Mucosa of gallbladder (tissue), 1 donor: ENCODE measurements at places on chromosomes 4 and X. TPM values are rescaled to one million over a fixed set of nuclear protein-coding genes. Genes with fewer than 3 reads are reported as not detected.

TCP11X2 gene
- total RNA-seq, result 0.17 TPM

CPLX1 gene
- 3.3 TPM for total RNA-seq

TSC22D3 gene
- 218 TPM for total RNA-seq

TCEAL5 gene
- total RNA-seq, result 0.17 TPM

OCRL gene
- total RNA-seq, result 30.3 TPM

PDE6B gene
- 8.6 TPM for total RNA-seq

CLCN4 gene
- 8.0 TPM for total RNA-seq

PSAPL1 gene
- not detected for total RNA-seq

VEGFC gene
- 14.4 TPM for total RNA-seq

TIMM17B gene
- total RNA-seq, result 55.3 TPM

CCDC160 gene
- 2.3 TPM for total RNA-seq

RRH gene
- total RNA-seq, result 0.23 TPM

DNA sequence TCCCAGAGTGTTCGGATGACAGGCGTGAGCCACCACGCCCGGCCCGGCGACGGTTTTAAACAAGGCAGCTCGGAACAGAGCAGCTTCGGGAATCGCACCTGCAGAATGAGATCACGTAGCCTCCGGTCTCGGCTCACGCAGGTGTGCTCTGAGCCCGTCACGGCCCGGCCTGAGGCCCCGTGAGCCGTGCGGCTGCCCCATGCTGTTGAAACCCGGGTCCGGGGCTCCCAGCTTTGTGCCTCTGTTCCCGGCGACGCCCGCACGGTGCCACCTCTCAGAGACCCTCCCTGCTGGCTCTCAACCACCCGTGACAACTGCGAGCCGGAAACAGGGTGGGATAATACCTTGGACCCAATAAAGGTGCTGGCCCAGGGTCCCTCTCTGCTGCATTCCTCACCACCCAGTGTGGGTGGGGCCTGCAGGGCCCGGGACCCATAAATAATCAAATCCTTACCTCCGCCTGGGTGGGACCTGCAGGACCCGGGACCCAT, 13.4 kb upstream of the PLCXD1 start:
- DNase-seq, result no peak

DNA sequence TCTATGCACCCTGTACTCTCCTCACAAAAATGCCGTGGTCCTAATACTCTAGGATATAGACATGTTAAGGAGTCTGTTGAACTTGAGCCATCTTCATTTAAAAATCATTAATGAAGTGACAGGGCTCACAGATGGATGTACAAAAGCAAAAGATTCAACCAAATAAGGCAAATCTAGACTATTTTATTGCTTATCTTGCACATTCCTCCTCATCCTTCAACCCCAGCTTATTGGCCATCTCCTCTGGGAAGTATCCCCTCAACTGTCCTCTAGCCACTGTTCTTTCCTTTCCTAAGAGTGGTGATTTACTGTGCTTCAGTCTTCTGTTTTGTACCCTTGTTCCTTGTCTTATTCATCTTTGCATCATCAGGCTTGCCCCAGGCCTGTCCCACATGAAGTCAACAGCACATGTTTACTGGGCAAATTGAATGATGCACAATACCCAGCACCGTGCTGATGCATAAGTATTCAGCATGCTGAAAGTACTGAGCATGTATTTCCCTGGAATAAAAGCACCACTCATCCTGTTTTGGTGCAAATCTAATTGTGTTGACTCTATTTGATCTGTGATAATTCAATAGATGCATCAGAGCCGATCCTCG, 287.3 kb upstream of the CLNK start:
- no peak for DNase-seq

GRCh38 chrX:6374556-6374955, 145.9 kb upstream of the NLGN4X start:
- DNase-seq, result no peak

- DNase-seq, result no peak
Observed at GRCh38 chr4:145299380-145300076, 119.1 kb upstream of the OTUD4 start.

- DNase-seq, result no peak
Observed at GRCh38 chrX:7219153-7219705, 71.3 kb upstream of the PUDP start.

DNA sequence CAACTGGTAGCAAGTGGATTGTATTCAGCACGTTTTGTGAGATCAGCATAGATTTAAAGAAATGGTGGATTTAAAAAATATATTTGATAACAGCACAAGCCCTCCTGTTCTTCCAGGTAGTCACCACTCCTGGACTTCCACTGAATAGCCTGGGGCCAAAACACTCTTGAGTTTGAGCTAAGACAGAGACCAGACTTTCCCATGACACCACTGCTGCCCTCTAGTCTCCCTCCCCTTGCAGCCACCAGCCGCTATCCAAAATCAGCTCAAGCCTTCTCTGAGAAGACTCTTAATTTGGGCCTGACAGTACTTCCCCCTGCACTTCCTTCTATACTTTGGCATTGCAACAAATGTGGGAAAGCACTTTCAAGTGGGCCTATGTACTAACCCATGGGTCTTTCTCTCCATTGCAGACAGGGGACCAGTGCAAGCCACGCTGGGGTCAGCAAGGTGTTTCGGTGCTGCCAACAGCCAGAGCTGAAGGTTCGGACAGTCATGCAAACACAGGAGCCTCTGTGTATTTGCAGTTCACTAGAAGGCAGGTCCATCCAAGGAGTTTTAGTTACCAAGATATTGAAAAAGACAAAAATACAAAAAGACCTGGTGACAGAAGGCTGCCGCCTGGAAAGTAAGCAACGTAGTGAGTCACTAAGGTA, 40.5 kb upstream of the KLHL13 start:
- DNase-seq, result no peak

GRCh38 chrX:42098900-42099299, 175.5 kb upstream of the CASK start:
- no peak for DNase-seq

DNA sequence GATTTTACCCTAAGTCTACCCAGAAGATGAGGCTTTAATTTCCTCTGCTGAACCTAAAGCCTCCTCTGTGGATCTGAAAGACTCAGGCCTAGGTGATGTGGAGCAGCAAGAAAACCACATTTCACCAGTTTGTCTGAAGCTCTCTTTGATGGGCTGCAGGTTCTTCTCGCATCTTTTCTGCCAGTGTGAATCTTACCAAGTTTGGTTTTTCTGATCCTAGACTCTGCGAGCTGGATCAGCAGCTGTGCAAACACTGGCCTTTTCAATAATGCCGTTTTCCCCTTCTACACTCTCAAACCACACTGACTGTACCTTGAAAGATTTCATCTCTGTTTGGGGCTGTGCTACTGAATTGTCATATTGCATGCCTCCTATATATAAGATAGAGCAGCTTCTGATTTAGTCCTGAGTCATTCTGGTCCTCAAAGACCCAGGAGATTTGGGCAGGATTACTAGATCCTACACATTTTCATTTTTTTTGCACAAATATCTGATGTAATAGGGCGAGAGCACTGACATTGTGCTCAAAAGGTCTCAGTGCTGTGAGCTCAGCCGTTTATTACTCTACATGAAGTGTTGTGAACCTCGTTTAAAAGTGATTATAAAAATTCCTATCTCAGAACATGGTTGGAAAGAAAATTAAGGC, 133.6 kb upstream of the FAM9C start:
- no peak for DNase-seq

DNA sequence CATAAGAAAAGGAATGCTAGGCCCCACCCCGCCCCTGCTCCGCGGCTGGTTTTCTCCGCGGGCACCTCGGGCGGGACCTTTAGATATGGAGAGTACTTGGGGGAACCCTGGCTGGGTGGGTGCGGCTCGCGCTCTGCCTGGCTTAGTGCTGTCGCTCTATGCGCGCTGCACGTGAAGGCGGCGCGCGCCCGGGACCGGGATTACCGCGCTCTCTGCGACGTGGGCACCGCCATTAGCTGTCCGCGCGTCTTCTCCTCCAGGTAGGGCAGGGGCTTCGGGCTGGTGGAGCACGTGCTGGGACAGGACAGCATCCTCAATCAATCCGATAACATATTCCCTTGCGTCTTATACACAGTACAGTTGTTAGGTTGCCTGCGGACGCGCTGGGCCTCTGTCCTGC, 56.0 kb downstream of the MAGEB10 start:
- no peak for DNase-seq

DNA sequence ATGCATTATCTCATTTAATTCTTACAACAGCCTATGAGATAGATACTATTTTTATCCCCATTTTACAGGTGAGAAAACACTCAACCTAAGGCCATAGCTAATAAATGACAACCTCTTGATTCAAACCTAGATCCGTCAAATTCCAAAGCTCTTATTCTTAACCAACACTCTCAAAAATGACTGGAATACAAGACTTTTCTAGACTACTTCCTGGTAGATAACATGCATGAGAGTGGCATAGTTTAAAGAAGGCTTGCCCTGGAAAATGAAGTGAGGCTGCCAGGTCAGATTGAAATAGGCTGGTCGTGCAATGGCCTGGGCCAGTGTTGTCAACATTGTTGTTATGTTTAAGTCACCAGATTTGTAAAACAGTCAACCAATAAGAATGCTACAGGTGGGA, 86.6 kb downstream of the DNAAF6 start:
- DNase-seq, result no peak

- no peak for DNase-seq
Observed at GRCh38 chr4:67130411-67130810, 414.9 kb downstream of the CENPC start.

- DNase-seq, result peak; percentile 34
Observed at GRCh38 chrX:154735695-154736393, 15.0 kb downstream of the GAB3 start.

GRCh38 chr4:74364256-74364651, 691 bp upstream of the EREG start:
- DNase-seq, result no peak

GRCh38 chrX:48677516-48677915, 6.1 kb upstream of the WAS start:
- no peak for DNase-seq

DNA sequence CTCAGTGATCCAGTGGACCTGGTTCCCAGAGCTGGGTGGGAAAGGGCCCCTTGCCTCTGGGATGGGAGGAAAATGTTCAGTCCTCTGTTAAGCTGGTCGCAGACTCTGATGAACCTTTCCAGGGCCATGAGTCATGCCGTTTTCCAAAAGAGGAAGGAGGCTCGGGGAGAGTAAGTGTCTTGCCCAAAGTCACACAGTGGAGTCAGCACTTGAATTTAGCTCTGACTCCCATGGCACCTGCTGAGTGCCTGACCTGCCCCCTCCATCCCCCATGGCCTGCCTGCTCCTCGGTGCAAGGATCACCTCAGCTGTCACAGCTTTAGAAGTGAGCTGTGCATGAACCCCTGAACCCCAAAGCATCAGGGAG, 14.0 kb upstream of the KIAA0232 start:
- DNase-seq, result no peak

DNA sequence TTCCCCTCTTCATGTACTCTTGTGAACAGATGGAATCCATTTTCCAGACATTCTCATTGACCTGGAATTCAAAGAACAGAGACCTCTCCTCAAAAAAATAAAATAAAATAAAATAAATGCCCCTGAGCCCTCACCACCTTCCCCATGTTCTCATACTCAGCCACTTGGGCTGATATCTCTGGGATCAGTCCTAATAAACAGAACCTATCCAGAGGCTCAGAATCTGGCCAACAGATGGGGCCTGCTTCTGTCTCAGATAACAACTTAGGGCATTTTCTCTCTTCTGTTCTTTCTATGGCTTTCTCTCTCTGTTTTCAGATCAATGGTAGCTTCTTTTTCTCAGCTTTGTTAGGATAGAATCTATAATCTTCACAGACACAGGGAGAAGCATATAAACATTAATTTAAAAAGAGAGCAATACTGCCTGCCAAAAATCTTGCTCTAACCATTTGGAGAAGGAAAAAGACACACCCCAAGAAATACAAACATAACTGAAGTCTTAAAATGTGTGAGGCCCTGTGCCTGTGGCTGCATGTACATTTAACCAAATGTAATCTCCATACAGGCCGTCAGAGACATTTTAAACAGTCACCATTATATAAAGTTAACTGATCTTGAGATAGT, 907.1 kb downstream of the FAT4 start:
- no peak for DNase-seq

DNA sequence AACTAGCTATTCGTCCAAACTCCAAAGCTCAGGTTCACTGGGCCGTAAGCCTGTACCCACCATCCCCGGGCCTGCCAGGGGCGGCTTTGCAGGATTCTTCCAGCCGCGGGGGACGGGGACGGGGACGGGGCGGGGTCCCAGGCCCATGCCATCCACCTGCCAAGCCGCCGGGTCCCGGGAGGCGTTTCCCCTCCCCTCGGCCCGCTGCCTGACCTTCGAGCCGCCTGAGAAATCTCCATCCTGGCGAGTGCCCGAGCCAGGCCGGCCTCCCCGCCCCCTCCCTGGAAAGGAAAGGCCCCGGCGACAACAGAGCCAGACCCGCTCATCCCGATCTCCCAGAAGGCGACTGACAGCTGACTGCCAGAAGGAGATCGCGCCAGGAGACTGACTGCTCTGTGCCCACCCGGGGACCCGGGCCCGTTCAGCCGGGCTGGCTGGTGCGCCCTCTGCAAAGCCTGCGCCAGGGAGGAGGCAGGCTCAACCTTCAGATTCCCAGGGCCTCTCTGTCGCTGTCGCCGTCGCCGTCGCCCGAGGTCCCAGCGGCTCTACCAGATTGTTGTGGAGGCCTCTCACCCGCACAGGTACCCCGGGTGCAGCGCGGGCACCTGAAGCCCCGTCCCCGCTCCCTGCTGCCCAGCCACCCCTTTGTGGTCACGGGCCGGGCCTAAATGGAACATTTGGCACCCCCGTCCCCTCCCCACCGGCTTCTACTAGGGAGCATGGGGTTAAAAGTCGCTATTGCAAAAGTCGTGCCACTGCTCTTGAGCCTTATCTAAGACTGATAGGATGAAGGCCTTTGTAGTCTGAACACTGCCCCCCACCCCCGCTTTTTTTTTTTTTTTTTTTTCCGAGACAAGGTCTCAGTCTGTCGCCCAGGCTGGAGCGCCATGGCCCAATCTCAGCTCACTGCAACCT, at the start of gene RGN:
Gene RGN (plus strand): TSS at position 315 of the 915 bp plus-strand sequence. CDS start 2,702 bp downstream, outside the sequence.
- no peak for DNase-seq

DNA sequence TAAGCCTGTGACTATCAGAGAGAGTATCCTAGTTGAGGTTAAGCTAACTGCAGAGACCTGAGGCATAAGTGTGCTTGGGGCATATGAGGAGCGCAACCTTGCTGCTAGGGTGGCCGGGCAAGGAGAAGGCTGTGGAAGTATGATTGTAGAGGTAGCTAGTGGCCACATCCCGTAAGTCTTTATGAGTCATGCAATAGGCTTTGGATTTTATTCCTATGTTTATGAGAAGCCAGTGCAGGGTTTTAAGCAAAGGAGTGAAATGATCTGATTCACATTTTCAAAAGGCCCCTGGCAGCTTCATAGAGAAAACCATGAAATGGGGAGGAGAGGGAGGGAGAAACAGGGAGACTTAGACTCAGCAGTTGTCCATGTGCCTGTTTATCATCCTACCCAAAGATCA, 92.1 kb upstream of the WDFY3 start:
- DNase-seq, result no peak

GRCh38 chrX:129347291-129347690, 176.0 kb downstream of the SMARCA1 start:
- no peak for DNase-seq

- no peak for DNase-seq
Observed at GRCh38 chr4:25993395-25994185, 79.6 kb downstream of the SMIM20 start.

GRCh38 chr4:185932491-185932890, 120.5 kb upstream of the SORBS2 start:
- DNase-seq, result no peak
